ENCODE measurements at places on chromosomes 4 and X.

GRCh38 chrX:144275367-144275766 is 391.5 kb downstream of the UBE2NL start:
- DNase-seq, result no peak

GRCh38 chrX:122816288-122816687 is 367.8 kb upstream of the GRIA3 start:
- DNase-seq, result no peak

- no peak for DNase-seq
These were observed 83.3 kb downstream of the HPRT1 start for GRCh38 chrX:134543288-134543687.

DNA sequence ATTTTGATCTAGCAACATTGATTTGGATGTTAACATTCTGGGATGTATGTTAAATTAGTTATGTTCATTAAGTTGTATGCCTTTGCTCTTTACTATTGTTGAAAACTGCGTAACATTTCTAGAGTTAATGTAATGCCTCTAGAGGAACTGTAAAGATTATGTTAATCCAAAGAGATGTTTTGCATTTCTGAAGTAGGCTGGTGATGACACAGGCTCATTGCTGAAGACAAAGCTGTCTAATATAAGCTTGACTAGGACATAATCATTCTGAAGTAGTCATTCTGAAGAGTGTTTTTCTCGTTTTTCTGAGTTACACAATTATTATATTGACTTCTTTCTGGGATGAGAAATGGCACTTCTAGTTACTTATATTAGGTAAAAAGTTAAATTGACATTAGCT is 72.9 kb downstream of the LRP2BP start:
- no peak for DNase-seq

DNA sequence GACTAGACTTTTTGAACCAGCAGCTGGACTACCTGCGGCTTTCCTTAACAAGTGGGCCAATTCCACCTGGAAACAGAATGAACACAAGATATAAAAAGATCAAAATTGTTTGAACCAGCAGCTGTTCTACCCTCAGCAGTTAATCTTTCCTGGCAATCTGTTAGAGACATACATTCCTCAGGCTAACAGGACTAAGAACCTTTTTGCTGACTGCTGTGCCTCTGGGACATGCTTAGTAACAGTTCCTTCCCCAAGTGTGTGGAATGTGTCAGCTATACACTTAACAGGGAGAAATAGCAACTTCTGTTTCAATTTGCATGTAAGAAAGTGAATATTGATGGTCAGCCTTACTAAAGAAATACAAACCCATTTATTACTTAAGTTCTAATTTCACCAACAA is 554.4 kb downstream of the ARAP2 start:
- DNase-seq, result no peak

DNA sequence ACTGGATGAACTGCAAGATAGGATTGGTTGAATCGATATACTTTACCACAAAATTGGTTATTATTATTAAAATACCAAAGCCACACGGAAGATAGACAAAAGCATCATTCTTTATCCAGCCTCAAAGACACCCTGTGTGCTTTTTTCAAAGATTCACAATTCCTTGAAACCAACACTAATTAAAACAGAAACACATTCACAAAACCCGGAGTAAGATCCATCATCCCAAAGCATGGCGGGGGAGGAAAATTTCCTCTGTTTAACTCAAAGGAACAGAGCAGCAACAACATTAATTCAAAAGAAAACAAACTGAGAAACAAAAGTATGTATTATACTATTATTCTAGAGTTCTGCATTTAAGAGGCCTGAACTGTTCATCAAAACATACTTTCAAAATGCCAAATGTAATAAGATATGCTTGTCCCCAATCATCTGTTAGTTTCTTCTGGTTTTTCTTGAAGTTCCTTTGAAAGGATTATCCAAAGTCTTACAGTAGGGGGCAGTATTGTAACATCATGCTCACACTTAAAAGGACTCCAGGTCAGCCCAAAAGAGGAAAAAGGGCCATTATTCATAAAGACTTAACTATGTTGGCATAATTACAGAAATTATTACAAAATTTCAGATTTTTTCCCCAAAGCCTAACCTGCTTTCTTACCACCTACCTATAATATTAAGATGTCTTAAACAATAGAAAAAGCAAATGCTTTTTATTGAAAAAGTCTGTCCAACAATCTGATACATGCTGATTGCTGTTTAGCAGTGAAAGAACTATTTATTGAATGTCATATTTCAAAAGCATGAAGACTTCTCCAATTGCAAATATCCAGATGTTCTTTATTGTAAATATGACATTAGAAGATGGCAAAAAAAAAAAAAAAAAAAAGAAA is 168.7 kb downstream of the SCFD2 start:
- no peak for DNase-seq

DNA sequence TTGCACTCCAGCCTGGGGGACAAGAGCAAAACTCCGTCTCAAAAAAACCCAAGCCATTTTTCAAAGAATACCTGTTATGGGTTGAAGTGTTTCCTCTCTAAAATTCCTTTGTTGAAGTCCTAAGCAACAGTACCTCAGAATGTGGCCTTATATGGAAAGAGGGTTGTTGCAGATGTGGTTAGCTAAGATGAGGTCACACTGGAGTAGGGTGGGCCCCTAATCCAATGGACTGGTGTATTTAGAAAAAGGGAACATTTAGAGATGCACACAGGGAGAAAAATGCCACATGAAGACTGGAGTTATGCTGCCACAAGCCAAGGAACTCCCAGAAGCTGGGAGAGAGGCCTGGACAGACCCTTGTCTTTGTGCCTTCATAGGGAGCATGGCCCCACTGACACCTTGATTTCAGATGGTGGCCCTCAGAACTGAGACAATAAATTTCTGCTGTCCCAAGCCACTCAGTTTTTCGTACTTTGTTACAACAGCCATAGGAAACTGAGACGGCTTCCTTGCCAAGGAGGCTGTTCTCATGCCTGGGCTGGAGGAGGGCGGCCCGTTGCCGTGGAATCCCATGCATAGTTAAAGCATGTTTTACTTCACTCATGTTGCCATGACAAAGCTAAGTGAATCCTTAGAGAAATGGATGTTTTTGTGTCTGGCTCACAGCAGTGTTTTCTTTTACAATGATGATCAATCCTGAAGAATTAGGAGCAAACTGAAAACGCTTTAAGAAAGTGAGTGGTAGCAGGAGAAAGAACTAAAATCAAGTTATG is 16.5 kb downstream of the TRAPPC2 start:
- DNase-seq, result no peak

DNA sequence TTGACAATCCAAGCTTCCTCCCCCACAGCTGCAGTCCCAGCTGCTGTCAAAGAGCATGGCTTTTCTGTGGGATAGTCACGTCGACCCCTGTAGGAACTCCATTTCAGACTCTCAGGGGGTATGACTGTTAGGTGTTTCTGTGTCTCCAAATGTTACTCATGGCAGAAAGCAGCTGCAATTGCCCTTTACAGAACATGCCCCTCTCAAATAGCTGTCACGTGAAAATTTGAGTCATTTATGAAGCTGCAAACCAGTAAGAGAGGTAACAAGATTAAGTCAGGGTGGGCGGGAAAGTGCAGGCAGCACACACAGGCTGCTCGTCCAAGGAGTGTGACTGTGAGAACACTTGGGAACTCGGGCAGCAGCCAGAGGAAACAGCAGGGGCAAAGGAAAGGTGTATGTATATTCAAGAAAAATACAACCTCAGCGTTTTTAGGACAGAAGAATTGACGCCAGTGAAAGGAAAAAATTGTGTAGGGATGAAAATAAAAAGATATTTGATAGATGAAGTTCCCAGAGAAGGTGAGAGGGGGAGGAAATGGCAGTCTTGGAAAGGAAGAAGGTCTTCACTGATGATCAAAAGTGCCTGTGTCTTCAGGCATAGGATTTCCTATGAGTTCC is 66.5 kb upstream of the TMEM184C start:
- no peak for DNase-seq

DNA sequence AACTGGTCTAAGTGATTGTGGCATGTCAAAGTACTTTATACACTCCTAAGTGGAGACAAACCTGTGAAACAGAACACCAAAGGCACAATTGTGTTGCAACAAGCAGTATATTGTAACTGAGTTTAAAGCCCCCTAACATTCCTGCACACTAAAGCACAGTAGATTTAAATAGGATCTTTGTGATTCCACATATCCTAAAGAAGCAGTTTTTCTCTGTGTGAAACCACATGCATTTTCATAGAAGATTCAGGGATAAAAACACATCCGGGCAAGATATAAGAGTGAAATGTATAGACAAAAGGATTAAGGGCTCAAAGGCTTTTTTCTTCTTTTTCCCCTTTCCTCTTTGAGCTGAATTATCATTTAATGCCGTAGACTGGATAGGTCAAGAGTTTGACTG is 82.2 kb downstream of the ANK2 start:
- no peak for DNase-seq

GRCh38 chr4:1293531-1293941 is 3.8 kb downstream of the MAEA start:
- DNase-seq, result no peak

DNA sequence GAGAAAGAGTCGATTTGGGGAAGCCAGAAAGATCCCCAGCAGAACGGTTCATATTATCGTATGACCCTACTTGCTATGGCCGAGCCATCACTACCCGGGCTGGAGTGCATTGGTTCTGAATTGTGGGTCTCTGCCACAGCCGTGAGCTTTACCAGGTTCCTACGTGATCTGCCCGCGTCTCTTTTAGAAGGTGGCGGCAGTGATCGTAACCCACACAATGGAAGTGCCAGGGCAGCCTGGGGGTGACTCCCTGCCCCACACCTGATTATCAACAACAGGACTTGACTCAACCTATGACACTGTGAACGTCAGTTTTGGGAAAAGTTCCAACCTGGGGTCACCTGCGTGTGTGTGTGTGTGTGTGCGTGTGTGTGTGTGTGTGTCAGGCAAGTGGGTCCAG is 90.8 kb downstream of the SHOX start:
- DNase-seq, result no peak

GRCh38 chr4:137664046-137664387 is 131.7 kb upstream of the PCDH18 start:
- no peak for DNase-seq

DNA sequence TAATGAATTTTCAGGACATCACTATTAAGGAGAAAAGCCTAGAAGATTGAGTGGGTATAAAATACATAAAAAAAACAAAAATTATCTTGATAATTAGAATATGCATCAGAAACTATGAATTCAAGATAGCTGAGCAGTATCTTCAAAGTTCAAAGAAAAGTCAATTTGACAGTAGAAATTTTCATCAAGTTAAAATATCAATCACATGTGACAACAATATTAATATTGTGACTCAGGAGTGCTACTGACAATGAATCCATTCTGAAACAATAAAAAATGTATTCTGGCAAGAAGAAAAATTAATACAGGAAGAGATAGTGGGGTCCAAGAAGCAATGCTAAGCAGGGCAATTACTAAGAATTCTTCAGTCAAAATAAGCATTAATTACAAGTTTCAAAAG is 151.9 kb upstream of the GLRA2 start:
- no peak for DNase-seq

DNA sequence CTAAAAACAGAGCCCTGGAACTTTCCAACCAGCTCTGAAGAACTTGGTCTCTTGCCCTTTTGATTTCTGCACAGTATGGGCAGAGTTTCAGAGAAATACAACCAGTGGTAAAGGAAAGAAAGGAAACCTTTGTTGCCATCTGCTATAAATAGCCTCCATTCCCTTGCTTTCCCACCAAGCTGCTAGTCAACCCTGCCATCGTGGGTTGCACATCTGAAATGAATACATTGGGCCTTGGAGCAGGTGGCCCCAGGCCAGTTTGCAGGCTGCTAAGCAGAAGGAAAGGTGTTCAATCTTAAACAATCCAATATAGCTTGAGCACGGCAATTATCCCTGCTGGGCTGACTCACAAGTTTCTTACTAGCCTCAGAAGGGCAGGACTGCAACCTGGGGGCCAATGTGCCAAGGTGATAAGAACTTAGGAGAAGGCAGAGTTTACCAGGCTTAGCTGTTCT is 142.5 kb downstream of the PPARGC1A start:
- DNase-seq, result no peak

- no peak for DNase-seq
These were observed 50.2 kb upstream of the CXCL8 start for GRCh38 chr4:73690051-73690738.

DNA sequence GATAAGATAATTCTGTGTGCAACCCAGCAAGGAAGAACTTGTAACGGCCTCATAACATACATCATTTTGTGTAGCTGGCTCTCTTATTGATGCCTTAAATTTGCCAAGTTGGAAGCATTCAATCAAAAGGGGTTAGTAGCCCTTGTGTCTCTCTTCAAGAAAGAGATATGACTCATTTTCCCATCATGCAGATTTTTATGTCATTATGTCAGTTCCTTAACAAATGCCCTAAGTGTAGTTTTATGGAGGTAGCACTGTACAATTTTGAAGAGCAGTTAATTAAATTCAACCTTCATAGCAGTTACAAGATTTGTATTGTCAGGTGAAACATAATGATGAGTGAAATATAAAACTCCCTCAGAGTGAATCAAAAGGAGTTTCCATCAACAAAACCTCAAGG is 215.6 kb downstream of the GRIA3 start:
- no peak for DNase-seq

- DNase-seq, result no peak
These were observed 103.1 kb upstream of the FAM47B start for GRCh38 chrX:34839451-34839850.

DNA sequence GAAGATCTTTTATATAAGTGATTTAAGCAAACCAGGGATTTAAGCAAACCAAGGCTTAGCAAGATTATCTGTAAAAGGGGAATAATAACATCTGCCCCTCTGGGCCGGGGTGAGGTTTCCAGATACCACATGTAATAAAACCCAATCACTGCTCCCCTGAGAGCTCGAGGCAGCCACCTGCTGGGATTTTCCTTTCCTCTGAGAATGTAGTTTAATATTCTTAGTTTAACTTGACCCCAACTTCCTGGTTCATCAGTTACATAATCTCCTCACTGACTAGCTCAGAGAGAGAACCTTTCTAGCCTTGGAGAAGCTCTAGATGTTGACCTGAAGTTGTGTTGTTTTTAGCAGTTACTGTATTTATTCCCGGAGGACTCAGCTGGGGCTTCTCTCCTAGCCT is 322.4 kb downstream of the ARHGAP10 start:
- DNase-seq, result no peak

GRCh38 chrX:112630187-112630586 is 49.6 kb downstream of the LHFPL1 start:
- no peak for DNase-seq

DNA sequence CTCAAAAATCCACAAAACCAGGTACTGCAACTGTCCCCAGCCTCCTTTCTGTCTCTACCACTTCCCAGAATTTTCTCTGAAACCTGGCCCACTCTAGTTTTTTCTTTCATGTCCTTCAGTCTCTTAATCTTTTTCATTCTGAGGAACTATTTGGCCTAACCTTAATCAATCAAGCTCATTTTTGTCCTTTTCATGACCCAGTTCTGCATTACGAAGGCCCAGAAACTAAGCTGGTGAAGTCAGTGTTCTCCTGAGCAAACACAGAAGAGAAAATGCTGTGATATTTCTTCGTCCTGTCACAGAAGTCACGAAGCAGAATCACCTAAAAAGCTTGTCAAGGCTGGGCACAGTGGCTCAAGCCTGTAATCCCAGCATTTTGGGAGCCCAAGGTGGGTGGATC is 131.7 kb upstream of the EDNRA start:
- DNase-seq, result no peak
